ENCODE measurements at places on chromosomes 7 and 10. TPM values are rescaled to one million over a fixed set of nuclear protein-coding genes. Genes with fewer than 3 reads are reported as not detected.

- H3K36me3 ChIP-seq = peaks cover 9% of the 10 kb centered on the region
- DNase-seq = no peak
- H3K27me3 ChIP-seq = no peaks in the 10 kb centered on the region
- peak overlapping the region; percentile 50 for H3K27ac ChIP-seq
These were observed 127.8 kb upstream of the PPIF start for GRCh38 chr10:79219322-79219957.

DNA sequence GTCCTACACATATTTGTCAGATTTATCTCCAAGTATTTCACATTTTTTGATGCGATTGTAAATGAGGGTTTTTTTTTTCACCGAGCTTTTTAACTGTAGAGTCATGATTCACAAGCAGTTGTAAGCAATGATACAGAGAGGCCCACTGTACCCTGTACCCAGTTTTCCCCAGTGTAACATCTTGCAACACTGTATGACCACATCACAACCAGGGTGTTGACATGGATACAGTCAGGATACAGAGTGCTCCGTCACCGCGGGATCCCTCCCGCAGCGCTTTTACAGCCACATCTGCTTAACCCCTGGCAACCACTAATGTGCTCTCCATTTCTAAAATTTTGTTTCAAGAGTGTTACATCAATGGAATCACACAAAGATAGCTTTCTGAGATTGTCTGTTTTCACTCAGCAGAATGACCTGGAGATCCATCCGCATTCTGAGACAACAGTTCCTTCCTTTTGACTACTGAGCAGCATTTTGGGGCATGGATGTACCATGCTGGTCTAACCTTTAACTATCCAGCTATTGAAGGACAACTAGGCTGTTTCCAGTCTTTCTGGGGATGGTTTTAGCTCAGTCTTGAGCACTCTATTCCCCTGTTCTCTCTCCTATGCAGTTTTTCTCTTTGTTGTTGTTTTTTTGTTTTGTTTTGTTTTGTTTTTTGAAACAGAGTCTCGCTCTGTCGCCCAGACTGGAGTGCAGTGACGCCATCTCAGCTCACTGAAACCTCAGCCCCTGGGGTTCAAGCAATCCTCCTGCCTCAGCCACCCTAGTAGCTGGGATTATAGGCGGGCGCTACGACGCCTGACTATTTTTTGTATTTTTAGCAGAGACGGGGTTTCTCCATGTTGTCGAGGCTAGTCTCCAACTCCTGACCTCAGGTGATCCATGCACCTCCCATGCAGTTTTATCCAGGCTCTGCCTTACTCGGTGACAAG is 25.9 kb downstream of the GPRIN2 start:
- H3K27me3 ChIP-seq = no peaks in the 10 kb centered on the region
- peak; percentile 5 for DNase-seq
- no peak overlapping the region for H3K4me3 ChIP-seq
- H3K4me1 ChIP-seq = no peaks in the 10 kb centered on the region
- no peak overlapping the region for H3K27ac ChIP-seq

GRCh38 chr7:2072798-2073197 is 159.9 kb downstream of the MAD1L1 start:
- H3K27me3 ChIP-seq = no peaks in the 10 kb centered on the region
- H3K36me3 ChIP-seq = no peaks in the 10 kb centered on the region
- H3K4me1 ChIP-seq = no peaks in the 10 kb centered on the region
- no peak overlapping the region for H3K27ac ChIP-seq
- no peak for DNase-seq

DNA sequence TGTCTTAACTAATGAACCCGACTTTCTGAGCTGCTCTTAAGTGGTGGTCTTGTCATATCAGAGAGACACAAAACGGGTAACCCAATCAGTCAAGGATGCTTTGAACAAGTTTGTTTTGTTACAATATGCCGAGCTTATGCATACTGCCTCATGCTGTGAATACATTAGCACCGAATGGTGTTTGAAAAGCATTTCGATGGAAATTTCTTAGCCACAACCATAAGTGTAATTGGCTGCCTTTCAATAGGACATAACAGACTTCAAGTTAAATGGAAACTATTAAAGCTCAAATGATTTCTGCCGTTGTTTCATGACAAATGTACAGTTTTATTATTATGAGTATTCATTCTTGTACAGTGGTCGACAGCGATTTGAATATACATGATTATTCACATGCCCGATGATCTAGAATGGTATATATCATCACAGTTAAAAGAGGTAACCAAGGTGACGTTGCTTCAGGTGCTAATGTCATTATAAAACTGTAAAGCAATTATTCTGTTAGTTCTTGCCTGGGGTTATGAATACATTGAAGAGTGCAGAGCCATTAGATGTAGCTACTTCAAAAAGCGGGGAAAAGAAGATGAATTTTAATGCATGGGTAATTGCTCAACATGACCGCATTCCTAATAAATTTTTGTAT is 118.8 kb downstream of the EBF3 start:
- H3K27ac ChIP-seq = no peak overlapping the region
- no peak overlapping the region for H3K4me3 ChIP-seq
- no peaks in the 10 kb centered on the region for H3K36me3 ChIP-seq
- no peak for DNase-seq

DNA sequence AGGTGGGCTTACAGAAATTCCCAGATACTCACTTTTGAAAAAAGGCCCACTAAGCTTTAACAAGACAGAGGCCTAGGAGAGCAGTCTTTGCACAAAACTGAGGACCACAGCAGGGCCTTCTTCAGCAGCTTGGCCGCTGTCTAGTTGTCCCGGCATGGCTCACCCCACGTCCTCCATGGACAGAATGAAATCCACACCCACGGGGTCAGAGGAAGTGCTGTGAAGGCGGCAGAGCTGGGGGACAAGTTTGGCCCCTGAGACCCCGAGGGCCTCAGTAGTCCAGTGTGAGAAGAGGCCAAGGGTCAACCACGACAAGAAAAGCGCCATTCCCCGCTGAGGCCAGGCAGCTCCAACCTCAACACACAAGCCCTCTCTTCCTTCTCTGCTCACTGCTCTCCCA is 78.9 kb downstream of the ZRANB1 start:
- H3K27me3 ChIP-seq = no peaks in the 10 kb centered on the region
- no peak overlapping the region for H3K27ac ChIP-seq
- no peak for DNase-seq
- peaks cover 32% of the 10 kb centered on the region for H3K4me1 ChIP-seq
- H3K4me3 ChIP-seq = no peak overlapping the region

DNA sequence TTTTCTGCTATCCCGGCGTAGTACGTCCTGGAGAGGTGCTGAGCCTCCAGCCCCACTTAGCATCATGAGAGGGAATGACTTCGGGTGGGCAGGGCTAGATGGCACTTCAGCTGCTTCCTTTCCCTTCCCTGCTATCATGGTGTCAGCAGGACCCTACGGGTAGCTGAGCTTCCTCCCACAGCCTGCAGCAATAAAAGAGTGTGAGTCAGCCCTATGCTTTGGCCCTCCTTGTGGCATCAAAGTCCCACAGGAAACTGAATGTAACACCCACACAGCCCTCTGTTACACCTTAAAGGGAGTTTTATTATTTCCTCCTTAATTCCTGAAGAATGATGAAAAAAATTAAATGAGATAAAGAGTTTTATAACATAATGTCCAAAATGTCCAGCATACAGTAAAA is 458.1 kb downstream of the RPS24 start:
- H3K27me3 ChIP-seq = no peaks in the 10 kb centered on the region
- H3K4me3 ChIP-seq = no peak overlapping the region
- no peak for DNase-seq
- no peaks in the 10 kb centered on the region for H3K36me3 ChIP-seq
- H3K4me1 ChIP-seq = no peaks in the 10 kb centered on the region

PDE1C gene
- total RNA-seq = 2.5 TPM

MBL2 gene
- total RNA-seq = not detected

HOXA3 gene
- total RNA-seq = 16.5 TPM

MRC1 gene
- total RNA-seq = 2.8 TPM

EFCAB10 gene
- not detected for total RNA-seq

TAS2R5 gene
- not detected for total RNA-seq

WDR86 gene
- total RNA-seq = 2.8 TPM

All from transverse colon (tissue), 4 donors.